ENCODE measurements at places on chromosomes 6 and 20.

DNA sequence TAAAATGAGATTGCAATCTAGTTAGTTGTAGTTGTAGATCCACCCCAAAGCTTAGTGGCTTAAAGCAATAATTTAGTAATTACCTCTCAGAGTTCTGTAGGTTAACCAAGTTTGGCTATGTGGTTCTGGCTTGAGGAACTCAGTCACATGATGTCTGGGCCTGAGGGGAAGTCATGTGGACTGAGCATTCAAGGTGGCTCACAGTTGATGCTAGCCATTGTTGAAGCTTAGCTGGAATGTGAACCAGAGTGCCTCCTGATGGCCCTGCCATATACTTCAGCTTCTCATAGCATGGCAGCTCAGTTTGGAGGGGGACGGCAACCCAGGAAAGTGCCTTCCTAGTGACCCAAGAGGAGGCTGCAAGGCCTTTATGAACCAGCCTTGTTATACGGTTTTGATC, 263.2 kb upstream of the RNF217 start:
- DNase-seq = no peak

GRCh38 chr6:125255201-125255600, 46.6 kb downstream of the HDDC2 start:
- DNase-seq = no peak

DNA sequence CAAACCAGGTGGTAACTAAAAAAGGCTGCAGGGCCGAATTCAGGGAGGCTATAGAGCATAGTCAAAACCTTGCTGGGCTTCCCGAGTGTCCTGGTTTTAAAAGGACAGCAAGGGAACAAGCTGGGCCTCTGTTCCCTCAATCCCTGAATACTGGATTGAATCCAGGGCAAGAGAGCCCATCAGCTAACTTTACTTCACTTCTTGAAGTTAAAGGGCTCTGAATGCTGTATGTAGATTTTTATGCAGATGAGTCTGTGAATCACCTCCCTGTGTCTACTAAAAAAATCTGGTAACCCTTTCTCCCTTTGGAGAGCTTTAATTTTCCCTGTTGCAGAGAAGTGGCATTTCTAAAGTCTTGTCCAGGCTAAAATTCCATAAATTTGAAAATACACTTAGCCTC, 29.5 kb downstream of the LYRM4 start:
- DNase-seq = no peak

GRCh38 chr20:63979557-63980316, at the start of gene SAMD10:
Gene SAMD10 (minus strand): TSS chr20:63979642. CDS start chr20:63979467, 175 bp downstream.
- DNase-seq = peak; percentile 25

DNA sequence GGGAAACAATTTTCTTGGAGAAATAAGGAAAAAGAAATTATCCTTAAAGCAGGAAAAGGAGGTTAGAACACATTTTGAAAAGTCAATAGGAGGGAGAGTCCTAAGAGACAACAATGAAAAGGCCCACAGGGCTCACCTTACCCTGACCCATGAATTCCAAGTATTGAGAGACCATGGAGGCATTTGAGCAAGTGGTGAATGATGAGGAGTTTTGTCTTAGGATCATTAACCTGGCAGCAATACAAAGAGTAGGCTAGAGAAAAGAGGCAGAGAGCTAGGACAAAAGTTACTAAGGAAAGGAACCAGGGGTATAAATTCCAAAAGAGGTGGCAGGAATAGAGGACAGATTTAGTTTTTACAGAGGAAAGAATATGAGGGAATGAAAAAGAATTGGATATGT, 44.7 kb downstream of the PACRG start:
- no peak for DNase-seq

GRCh38 chr6:6546318-6547109, 42.0 kb upstream of the LY86 start:
- DNase-seq = peak; percentile 17

- DNase-seq = no peak
Measured at GRCh38 chr20:18412221-18412901, 54.5 kb downstream of the DZANK1 start.

DNA sequence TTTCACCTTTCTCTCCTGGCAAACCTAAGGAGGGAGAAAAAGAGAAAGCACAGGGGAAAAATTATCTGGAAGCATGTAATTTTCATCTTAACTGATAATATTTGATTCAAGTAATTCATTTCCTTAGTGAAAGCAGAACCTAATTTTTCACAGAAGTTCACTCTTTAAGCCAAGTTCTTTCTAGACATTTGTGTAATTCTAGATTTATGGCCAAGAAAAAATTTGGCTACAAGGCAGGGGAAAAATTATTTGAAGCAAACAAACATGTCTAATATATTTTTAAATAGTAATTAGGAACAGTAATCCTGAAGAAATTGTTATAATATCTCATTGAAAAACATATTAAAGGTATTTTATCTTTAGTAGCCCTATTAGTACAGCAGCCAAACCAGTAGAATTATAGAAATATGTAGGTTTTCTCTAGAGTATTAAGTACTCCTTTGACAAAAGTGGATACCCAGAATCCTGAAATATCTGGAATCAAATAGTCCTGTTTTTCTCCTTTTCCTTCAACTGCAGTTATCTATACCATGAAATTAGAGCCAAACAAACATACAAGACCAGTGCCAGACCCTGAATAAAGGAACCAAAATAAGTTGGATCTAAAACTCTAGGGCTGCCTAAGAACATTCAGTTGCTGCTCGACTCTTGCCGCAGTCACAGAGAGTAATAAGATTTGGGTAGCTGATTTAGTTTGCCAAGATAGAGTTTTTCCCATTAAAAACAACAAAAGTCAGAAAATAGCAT, 116.5 kb downstream of the COL12A1 start:
- DNase-seq = no peak

DNA sequence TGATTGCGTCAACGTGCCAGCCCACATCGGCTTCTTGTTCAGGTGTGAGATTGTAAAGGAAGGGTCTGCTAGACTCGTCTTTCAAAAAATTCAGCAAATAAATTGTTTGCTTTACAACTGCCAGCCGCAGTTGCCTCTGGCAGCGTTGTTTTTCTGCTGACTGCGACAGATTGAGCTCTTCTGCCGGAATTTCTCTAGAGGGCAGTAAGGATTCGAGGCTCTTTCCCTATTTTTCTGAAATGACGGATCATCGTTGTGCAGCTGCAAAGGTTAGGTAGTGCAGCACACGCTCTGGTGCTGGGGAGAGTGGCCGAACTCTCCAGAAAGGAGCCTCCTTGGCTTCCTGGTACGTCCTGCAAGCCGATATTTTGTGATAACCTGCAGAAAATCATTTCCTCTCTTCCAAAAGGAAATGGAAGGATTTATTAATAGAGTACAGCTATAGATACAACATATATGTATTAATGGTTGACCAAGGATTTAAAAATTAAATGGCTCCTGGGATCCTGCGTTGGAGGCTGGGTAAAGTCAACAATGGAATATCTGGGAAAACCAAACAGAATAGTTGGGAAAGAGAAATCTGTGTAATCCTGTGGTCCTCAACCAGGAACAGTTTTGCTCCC, 121.9 kb upstream of the ZFP64 start:
- DNase-seq = peak; percentile 38

GRCh38 chr20:48523191-48523995, 304.4 kb downstream of the PREX1 start:
- peak; percentile 65 for DNase-seq

DNA sequence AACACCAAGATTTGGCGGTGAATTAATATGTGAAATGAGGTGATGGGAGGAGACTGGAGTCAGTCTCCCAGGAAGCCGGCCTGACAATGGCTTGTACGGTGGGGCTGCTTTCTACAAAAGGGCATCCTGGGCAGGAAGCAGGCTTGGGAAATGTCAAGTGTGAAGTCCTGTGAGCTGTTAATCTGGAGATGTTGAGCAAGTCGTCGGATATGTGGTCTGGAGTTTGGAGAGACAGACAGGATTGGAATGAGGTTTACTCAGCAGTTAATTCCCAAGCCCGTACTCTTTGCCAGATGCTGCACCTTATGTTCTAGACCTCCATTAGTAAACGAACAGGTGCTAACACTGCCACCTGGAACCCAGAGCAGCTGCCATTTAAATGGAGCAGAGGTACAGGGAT, 107.7 kb upstream of the FOXC1 start:
- DNase-seq = no peak

GRCh38 chr6:36248980-36249379, 20.9 kb upstream of the PNPLA1 start:
- DNase-seq = no peak

Data from astrocyte (in vitro differentiated cells and primary cell).